Stimulated activated CD4-positive, alpha-beta T cell treated with anti-CD3 and anti-CD28 coated beads, Interleukin-1b, Interleukin-23, amount 100 ng/mL, for 1 hour (primary cell): ENCODE measurements at places on chromosomes 6 and 20.

GRCh38 chr6:151677404-151677803 is 130.1 kb upstream of the ESR1 start:
- DNase-seq, result no peak

DNA sequence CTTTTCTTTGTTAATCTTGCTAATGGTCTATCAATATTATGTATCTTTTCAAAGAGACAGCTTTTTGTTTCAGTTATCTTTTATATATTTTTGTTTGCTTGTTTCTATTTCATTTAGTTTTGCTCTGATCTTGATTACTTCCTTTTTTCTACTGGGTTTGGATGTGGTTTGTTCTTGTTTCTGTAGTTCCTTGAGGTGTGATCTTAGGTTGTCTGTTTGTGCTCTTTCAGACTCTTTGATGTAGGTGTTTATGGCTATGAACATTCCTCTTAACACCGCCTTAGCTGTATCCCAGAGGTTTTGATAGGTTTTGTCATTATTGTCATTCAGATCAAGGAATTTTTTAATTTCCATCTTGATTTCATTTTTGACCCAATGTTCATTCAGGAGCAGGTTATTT is 26.8 kb upstream of the TNFAIP3 start:
- DNase-seq, result no peak

DNA sequence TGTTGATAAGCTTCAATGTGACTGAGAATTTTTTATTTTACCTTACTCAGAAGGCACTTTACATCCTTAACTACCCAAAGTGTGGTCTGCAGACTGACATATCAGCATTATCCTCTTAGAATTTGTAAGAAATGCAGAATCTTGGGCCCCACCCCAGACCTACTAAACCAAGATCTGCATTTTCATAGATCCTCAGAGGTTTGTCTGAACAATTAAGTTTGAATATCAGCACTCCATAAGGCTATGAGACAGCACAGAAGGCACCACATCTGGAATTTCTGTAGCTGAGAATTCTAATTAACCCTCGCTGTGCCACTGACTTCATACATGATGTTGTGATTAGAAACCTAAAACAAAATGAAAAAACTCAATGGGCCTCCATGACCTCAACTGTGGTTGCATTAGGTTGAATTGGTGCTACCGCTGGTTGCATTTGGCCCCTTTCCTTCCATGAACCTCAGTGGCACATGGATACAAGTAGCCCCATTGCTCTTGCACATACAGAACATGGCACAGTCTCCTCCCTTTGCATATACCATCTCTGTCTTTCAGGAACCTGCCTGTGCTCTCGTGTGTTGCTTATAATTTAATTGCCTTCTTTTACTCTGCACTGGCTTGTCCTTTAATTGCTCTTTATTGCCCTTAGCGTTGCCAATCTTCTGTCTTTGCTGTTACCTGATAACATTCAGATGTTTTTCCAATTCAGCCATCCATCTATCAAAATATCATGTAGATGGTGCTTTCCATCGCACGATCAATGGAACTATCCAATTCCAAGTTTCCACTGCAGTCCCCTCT is 13.4 kb downstream of the ENPP1 start:
- DNase-seq, result no peak

DNA sequence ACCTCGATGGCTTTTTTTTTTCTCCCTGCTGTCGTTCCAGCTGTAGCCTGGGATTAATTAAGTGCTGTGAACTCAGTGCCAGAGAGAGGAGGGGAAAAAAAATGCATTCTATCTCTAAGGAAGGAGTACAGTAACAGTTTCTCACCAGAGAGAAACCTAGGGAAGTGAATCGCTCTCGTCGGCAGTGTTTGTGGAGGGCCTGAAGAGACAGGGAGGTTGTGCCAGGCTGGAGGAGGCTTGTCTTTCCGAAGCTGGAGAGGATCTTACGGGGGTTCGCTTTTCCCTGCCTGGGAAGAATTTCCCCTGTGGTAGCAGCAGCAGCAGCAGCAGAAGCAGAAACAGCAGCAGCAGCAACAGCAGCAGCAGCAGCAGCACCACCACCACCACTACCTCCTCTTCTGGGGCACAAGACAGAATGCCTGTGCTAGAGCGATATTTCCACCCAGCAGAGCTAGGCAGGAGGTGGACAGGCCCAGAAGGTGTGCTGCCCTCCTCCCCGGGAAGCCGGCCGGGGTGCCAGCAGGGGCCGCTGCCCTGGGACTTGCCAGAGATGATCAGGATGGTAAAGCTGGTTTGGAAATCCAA is 186.5 kb downstream of the PDE7B start:
- DNase-seq, result no peak

DNA sequence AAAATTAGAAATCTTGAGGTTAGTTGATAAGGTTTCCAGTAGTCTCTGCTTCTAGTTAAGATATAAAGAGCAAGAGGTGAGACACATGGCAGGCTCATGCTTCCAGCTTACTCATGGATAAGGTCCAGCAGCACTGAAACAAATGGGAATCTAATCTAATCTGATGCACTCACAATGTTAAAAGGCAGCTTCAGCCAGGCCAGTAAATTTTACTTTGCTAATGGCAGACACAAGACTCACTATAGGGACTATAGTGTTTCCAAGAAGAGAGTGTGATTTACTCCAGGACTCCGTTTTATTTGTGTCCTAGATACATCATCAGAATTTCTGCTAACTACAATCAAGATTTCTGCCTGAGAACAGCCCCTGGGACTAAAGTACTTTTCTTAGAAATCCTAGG is 324.8 kb downstream of the SMOC2 start:
- DNase-seq, result no peak

DNA sequence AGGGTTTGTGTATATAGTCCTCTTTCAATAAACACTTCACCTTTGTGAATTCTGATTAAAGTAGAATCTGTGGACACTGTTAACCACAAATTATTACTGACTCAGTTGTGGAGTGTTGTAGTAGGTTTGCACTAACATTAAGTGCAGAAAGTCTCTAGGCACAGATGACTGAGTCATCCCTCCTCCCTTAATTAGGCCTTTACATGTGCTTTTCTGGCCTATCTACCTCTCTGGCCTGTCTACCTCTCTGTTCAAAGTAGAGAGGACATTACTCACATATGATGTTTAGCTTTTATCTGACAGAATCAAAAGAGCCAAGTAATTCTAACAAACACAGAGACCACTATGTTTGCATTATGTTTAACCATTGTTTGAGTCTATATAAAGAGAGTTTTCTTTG is 783.0 kb downstream of the TENT5A start:
- no peak for DNase-seq
